ENCODE measurements at places on chromosomes 4 and X. TPM values are rescaled to one million over a fixed set of nuclear protein-coding genes. Genes with fewer than 3 reads are reported as not detected.

DNA sequence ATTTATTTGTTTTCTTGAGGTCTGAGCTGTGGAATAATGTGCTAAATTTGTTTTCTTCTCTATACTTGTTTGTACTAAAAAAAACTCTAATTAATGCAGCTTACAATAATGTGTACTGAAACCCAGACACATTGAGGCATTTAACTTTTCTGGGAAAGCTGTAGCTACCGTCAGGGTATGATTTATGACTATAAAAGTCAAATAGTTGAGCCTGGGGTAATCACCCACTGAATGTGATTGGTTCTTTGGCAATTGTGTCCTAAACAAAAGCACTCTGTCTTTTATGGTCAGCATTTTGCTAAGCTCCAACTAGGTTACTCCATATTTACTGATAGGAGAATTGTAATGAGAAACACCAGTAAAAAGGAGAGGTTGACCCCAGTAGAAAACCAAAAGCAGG, 65.9 kb upstream of the CBLL2 start:
- DNase-seq = no peak

DNA sequence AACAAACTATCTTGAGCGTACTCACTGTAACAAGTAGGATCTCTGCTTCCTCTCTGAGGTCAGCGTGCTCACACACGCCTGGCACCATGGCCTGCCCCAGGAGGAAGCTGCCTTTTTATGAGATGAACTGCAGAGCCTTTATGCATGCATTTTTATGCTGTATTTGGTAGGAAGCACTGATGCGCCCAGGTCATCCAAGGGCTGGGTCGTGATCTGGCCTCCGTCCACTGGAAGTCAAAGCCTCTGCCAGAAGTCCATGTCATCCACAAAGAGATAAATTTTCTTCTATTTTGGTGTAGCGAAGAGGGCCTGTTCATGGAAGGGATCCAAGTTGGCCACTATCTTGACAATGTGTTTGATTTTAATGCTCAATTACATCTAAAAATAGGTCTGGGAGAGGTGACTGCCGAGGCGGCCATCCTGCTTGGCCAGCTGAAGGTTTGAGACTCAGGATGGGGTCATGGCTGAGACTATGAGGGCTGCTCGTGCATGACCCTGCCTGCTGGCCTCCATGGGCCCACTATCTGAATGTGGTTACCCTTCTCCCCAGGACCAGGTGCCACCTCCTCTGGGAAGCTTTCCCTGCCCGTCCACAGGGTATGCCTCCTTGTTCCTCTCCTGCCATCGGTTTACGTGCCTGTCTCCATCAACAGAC, 50.3 kb downstream of the HTRA3 start:
- peak; percentile 45 for DNase-seq

The ACOX3 gene
- 27.2 TPM for total RNA-seq

The CTAG2 gene
- total RNA-seq = not detected

The PARM1 gene
- total RNA-seq = 18.9 TPM

- no peak for DNase-seq
Observed at GRCh38 chr4:174808119-174808518, 20.9 kb downstream of the GLRA3 start.

GRCh38 chr4:145480257-145480656, 1.4 kb upstream of the SMAD1 start:
- DNase-seq = no peak

DNA sequence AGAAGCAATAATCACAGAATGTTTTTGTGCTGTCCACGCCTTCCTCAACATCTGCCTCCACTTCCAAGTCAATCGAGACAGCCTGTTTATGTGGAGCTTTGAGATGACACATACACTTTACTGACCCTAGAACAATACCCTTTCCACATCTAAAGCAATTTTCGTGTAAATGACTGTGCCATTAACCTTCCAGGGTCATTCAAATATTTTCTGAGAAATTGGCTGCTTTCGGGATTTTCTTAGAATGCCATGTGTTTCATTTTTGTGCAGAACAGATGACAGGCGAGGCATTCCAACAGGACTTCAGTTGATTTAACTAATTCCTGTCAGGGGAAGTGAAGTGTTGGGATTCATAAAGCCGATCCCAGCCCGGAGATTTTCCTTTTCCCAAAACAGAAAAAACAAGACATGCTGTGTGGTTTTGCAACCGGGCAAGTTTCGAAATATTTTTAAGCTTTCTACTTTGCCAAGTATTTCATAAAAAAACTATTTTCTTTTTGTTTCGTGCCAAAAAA, 73.9 kb downstream of the SORBS2 start:
- DNase-seq = peak; percentile 39

DNA sequence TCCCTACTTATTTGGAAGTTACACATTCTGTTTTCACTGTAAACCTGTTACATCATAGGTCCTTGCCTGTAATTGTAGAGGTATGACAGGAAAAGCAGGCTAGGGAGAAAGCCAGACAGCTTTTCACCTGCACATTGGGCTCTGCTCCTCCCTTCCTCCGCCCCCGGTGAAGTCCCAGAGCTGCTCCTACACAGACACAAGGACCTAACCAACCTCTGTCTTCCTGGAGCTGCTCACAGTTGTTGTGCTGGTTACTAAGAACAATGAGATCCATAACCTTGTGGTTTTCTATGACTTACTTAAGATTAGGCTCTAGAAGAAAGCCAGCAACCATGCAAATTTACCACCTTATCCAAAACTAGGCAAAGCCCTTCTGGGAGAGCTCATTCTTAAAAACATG, 40.0 kb downstream of the MOSPD2 start:
- DNase-seq = no peak

DNA sequence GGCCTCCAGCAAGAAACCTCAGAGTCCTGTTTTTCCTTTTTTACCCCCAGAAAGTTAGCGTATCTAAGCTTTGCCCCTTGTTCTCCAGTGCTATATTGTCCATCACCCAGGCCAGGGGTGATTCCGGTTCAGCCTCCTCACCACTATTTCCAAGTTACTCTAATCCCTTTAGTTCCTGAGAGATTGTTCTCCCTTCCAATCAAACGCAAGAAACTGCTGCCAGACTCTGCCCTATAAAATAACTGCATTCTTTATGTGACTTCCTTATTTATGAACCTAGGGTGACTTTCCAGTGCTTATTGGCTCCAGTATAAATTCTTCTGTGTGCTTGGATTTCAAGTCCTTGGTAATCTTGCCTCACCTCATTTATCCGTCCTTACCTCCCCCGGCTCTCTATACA, 65.7 kb downstream of the CLCN5 start:
- no peak for DNase-seq

The PDHA2 gene
- total RNA-seq = not detected

DNA sequence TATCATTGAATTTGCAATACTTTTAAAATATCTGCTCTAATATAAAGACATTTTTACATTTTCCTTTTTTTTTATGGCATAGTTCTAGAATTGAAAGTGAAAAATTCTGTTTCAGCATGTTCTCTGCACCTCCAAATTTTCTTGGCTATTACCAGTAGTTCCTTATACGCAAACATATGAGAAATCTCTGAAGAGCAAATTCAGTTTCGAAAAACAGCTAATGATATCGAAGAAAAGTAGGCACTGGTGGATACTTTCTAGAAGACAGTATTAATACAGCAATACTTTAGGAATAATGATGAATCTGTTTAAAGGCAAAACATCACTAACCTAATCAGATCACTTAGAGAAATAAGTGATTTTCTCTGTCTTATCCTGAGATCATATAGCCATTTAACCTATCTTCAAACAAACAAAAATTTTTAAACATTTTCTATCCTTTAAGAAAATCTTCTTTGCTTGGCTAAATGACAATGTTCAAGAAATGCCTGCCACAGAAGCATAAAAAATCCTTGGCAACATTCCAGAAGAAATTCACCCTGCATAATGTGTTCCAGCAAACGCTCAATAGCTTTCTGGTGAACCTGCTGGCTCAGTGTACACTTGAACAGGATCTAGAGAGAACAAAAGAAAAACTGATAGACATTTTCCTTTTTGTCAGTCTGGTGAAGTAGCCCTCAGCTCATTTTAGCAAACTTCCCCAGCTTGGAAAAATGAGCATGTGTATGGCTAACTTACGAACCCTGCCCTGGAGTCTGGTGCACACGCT, 51.2 kb upstream of the KLF3 start:
- DNase-seq = peak; percentile 32

The MUC7 gene
- not detected for total RNA-seq

DNA sequence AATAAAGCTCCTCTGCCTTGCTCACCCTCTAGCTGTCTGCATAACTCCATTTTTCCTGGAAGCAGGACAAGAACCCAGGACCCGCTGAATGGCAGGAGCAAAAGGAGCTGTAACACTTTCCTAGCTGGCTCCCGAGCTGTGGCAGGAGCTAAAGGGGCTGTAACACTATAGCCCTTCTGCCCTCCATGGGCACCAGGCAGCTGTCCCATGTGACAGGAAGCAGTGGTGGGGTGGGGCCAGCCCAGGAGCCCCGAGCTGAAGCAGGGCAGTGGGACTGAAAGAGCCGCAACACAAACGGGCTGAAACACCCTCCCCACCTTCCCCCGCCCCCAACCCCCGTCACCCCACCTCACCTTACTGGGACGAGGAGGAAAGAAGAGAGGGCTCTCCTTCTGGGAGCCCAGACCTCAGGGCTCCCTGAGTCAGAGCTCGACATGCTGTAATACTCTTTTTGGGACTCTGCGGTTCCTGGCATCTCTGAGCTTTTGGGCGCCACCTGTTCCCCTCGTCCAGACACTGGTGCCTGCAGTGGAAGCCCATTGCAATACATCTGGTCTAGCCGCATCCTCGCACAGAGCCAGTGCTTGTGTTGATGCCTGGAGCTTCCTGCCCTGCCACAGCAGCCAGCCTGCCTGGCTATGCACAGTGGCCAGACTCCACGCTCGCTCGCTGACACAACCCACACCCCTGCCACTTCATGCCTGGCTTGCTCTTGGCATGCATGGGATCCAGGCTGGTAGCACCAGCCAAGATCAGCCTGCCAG, 39.4 kb downstream of the PPM1K start:
- no peak for DNase-seq

The RPGR gene
- total RNA-seq = 12.7 TPM

- DNase-seq = no peak
Observed at GRCh38 chr4:8123389-8123788, 35.2 kb downstream of the ABLIM2 start.

The DCTD gene
- 36.0 TPM for total RNA-seq

GRCh38 chrX:9483376-9483775, 18.5 kb downstream of the TBL1X start:
- DNase-seq = no peak

The POU3F4 gene
- 0.10 TPM for total RNA-seq

GRCh38 chr4:77126809-77127208, 30.2 kb upstream of the CCNG2 start:
- no peak for DNase-seq

DNA sequence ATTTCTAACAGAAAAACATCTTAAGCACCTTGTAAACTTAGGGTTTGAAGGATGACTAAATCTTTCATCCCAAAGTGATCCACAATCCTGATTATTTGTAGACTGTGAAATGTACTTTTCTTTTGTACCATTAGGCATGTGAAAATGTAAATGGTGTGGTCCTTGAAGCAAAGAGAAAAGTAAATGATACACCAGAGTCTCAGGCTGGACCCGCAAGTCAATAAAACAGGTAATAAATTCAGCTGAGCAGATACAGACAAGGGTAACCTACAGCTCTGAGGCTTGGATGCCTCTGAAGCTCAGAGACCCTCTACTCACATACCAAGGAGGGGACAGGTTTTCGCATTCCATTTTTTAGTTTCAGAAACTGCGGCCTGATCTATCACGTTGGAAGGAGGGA, 2.8 kb upstream of the LAP3 start:
- DNase-seq = no peak

The UNC5C gene
- total RNA-seq = 1.1 TPM

The TAF7L gene
- total RNA-seq = 0.20 TPM

DNA sequence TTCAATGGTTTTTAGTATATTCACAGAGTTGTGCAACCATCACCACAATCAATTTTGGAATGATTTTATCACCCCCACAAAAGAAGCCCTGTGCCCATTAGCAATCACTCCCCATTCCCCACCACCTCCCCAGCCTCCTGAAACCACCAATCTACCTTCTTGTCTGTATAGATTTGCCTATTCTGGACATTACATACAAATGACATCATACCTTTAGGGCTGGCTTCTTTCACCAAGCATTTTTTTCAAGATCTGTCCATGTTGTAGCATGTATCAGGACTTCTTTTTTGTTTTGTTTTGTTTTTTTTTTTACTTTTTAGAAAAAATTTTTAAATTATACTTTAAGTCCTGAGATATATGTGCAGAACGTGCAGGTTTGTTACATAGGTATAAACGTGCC, 108.1 kb downstream of the RTL9 start:
- DNase-seq = no peak

The AFF2 gene
- 5.9 TPM for total RNA-seq

The OCIAD1 gene
- 83.2 TPM for total RNA-seq

DNA sequence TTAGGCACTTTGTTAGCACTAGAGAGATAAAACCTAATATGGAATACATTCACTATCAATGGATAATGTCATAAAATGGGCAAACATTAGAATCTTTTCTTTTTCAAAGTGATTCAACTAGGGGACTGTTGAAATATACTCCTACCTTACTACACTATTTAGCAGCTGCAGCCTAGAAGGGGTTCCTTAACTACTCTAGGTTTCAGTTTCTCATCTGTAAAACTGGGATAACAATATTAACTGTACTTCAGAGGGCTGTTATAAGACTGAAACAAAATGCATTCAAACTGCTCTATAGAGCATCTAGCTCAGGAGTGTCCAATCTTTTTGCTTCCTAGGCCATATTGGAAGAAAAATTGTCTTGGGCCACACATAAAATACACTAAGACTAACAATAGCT, 147.4 kb downstream of the CDS1 start:
- DNase-seq = no peak

GRCh38 chr4:107255114-107255513, 219.0 kb upstream of the DKK2 start:
- no peak for DNase-seq
